ENCODE measurements at places on chromosomes 7 and 10.

DNA sequence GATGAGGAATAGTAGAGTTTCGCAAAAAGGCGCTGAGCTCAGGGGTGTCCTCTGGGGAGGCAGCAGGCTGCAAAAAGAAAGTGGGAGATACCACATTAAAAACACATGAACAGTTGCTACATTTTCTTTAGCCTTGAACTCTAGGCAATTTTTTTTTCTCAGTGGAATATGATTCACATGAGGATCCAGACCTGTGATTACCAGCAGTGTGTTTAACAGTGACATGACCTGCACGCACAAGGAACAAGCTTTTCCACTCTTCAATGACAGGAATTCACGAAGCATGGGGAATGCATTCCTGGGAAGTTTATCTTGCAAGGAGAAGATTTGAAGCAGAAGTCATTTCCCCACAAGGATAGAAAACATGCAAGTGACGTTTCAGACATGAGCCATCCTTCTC, 161.6 kb downstream of the ITGA8 start:
- peak; percentile 10 for DNase-seq

- no peak for DNase-seq
These were observed 5.8 kb upstream of the SEC61G start for GRCh38 chr7:54764861-54765260.

- DNase-seq, result no peak
These were observed 179.9 kb downstream of the AUTS2 start for GRCh38 chr7:69778138-69778537.

DNA sequence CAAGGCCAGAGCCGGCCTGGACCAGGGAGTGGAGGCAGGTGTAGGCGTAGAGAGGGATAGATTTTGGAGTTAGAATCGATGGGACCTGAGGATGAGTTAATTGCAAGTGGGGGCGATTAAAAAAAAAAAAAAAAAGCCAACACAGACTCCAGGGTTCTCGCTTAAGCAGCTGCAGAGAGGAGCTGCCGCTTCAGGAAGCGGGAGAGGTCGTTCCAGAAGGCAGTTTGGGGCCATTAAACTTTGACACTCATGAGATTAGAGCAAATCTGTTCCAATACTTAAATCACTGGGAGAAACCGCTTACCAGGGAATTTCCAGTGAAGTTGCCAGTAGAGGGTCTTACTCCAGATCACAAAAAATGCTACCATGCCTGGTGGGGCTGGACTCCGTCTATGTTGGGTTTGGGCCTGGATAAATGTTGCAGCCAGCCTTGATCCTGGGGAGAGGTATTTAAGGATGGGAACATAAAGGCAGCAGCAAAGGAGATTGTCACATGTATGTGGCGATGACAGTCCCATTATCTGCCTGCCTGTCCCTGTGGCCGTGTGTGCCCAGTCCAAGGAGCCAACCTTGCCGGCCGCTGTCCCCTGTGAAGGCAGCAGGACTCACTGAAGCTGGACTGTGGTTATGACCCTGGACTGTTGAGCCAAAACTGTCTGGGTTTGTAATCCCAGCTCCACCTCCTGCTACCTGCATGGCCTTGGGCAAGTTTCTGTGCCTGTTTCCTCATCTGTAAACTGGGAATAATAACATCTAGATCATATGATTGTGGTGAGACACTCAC, 23.9 kb upstream of the GRID1 start:
- DNase-seq, result no peak
